ENCODE measurements at places on chromosomes 2 and 18. TPM values are rescaled to one million over a fixed set of nuclear protein-coding genes. Genes with fewer than 3 reads are reported as not detected.

DNA sequence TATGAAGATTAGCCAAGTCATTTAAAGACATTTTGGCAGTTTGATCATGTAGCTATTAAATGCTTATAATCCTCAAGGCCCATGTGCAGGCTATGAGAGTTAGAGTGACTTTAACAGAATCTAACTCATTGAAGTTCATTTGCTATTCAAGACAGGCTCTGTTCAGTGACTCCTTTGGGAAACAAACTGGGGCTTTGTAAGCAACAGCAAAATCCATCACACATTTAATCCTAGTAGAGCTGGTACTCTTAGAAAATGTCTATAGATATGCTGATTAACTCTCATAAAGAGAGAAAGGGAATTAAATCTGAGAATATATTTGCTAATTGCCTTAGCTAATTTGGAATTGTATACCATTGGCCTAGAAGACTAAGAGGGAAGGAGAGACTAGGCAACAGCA is 182.8 kb upstream of the SESTD1 start:
- DNase-seq: no peak

DNA sequence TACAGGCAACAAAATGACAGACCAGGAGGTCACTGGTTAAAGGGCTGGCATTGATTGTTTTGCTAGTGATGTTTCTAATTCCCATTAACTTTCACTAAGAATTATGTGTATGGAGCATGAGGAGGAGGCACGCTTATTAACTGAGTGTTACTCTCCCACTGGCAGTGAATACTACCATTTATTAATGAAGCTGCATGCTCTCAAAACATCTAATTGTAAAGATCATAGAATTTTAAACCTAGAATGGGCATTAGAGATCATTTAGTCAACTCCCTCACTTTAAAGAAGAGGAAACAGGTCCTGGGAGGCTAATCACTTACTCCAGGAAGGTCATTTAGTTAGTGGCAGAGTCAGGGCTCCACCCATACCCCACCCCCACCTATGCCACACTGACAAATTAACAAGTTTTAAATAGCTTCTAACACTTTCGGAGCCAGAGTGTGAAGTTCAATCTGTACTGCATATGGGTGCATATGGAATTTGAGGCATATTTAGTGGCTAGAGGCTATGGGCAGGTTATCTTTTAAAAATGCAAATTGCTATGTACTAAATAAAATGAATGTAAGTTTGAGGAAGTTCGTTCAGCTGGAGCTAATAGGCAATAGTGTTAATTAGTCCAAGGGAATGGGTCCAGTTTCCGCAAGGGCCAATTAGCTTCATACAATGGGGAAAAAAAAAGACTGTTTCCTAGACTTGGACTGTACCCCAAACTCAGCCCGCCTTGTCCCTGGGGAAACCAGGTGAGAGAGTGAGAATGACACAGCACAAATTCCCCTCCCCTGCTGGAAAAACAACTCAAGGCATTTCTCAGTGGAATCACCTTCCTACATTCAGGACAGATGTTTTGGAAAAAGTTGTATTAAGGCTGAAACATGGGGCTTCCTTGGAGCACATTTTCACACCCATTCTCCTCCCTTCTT is 178.8 kb downstream of the ICOS start:
- DNase-seq: no peak

- no peak for DNase-seq
Measured at GRCh38 chr2:234989183-234989701, 37.4 kb downstream of the SH3BP4 start.

DNA sequence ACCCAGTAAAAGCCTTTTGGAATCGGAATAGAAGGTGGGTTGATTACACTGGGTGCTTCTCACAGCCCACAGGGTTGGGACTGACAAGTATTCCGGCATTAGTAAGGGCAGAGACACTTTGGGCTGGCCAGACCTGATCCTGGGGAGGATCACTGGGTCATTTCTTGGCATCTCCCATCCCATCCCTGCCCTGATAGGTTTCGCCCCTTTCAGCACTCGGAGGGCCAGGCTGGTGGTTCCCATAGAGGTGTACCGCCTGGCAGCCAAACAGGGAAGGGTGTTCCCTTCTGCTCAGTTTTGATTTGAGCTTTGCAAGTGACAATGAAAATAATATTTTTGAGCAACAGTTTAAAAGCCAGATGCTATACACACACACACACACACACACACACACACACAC is 37.3 kb downstream of the CYP1B1 start:
- DNase-seq: no peak

DNA sequence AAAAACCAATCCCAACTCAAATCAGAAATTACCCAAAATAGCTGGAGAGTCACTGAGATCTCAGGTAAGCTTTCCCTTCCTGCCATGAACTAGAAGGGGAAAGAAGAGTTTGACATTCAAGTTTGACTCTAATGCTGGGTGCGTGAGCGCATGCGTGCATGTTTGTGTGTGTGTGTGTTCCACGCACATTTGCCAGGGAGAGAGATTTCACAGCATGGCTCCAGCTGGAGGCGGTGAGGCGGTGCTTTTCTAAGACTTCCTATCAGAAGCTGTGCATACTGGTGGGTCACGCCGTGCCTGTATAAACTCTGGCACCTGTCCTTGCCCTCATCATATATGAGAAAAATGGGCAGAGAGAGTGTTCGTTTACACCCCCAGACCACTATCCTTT is 116.2 kb downstream of the MSH2 start:
- DNase-seq: no peak

GRCh38 chr2:196606516-196606915 is 33.0 kb upstream of the CCDC150 start:
- no peak for DNase-seq

- no peak for DNase-seq
Measured at GRCh38 chr18:57980573-57981307, 63.3 kb upstream of the NEDD4L start.

DNA sequence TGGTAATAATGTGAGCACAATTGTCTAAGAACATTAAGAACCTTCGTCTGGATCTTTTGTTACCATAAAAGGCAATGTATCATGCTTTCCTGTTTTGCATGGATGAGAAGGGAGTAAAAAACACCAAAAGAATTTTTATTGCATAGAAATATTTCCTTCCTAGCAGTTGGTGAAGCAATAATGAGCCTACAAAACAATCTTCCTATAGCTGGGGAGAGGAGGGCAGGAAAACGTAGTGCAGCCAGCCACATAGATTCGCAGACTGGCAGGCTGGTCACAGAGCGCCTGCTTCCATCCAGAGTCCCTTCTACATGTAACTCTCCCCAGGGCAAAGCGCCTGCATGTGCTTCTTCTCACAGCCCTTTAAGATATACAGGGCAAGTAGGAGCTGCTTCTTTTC is 190.4 kb downstream of the BABAM2 start:
- DNase-seq: no peak

DNA sequence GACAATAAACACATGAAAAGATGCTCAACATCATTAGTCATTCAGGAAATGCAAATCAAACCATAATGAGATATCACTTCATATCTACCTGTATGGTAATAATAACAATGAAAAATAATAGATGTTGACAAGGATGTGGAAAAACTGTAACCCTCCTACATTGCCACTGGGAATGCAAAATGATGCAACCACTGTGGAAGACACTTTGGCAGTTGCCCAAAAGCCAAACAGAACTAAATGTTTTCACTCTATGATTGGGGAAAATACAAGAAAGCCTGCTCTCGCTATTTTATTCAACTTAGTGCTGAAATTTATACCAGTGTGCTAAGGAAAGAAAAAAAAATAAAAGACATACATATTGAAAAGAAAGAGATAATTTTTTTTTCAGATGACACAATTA is 934.5 kb downstream of the CNTNAP5 start:
- DNase-seq: no peak

GRCh38 chr2:174174741-174175140 is 73.6 kb downstream of the OLA1 start:
- DNase-seq: no peak

DNA sequence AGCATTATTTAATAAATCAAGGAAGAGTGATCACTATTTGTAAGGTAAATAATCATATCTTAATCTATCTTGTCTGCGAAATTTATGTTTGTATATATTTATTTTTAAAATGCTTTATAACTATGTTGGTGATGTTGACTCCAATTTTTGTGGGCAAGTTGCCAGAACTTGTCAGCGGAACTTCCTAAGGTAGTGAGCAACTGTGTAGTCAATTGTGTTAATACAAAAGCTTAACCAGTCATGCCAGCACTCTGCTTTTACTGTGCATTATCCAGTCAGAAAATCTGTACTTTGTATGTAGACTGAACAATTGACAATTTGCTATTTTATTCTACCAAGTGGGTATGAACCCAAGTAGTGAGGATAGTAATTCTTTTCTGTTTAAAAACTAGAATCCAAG is 61.9 kb upstream of the RND3 start:
- no peak for DNase-seq

GRCh38 chr2:203352604-203353255 is 24.5 kb downstream of the ABI2 start:
- DNase-seq: no peak

GRCh38 chr2:191108331-191108730 is 42.5 kb downstream of the STAT4 start:
- DNase-seq: no peak

GRCh38 chr2:63721082-63721424 is 120.6 kb upstream of the UGP2 start:
- DNase-seq: no peak

- no peak for DNase-seq
Measured at GRCh38 chr2:71736986-71737385, 283.6 kb downstream of the DYSF start.

GRCh38 chr2:96491860-96492497 is 13.2 kb downstream of the NEURL3 start:
- no peak for DNase-seq

GRCh38 chr2:201345625-201346213 is 11.4 kb downstream of the FLACC1 start:
- DNase-seq: no peak

DNA sequence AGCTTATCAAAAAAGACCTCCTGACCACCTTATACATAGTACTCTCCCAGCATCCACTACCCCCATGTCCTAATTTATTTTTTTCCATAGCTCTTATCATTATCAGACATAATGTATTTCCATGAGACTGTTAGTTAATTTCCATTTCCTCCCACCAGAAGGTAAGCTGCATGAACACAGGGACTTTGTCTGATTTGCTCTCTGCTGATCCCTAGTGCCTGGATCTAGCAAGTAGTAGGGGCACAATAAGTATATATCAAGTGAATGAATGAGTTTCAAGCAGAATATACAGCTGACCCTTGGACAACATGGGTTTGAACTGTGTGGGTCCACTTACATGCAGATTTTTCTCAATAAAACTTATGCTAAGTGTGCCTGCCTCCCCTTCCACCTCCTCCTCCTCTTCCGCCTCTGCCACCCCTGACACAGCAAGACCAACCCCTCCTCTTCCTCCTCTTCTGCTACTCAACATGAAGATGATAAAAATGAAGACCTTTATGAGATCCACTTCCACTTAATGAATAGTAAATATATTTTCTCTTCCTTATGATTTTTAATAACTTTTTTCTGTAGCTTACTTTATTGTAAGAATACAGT is 53.8 kb downstream of the CTAGE1 start:
- no peak for DNase-seq

DNA sequence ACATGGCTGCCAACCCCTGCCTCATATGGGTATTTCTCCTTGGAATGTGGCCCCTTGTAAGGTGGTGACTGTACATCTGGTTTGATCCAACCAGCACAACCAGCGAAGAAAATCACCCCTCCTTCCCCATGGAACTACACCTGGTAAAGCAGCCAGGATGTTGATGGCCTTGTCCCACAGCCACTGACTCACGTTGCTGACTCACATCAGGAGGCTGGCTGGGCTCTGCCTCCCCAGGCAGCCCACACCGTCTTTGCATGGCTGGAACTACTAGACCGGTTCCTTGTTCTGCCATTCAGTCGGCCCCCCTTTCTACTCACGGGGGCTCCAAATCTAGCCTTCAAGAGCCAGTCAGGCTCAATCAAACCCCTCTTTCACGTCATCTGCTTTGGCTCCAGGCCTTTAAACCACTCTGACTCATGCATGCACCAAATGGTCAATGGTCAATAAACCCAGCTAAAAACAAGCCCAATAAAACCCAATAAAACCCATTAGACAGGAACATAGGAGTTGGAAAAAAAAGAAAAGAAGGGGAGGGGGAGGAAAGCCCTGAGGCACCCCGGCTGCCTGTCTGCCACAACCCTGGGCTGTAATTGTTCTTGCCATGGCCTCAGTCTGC is 114.8 kb downstream of the PLB1 start:
- DNase-seq: no peak

DNA sequence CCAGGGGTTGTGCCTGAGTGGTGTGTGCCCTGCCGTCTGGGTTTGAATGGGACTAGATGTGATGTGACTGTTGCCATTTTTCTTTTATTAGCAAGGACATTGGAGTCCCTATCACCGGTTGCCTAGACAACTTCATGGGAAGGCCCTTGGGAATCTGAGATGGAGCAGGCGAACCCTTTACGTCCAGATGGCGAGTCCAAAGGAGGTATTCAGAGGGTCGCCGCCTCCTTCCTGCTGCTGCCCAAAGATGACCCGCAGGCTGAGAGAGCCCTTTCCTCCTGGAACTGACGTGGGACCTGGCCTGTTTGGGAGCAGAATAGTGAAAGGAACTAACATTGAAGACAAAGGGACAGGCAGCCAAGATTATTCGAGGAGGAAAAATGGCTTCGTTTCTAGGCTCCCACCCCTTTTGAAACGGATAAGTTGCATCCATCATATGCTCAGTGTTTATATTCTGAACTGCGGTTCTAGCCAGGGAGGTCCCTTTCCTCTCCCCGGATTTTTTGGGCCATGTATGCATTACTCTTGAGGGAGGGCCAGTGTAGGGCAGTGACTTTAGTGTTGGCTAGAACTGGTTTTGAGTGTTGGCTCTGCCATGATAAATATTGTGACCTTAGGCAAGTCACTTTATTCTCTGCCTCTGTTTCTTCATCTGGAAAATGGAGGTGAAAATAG is 673 bp downstream of the CENPO start:
- DNase-seq: peak; percentile 40

DNA sequence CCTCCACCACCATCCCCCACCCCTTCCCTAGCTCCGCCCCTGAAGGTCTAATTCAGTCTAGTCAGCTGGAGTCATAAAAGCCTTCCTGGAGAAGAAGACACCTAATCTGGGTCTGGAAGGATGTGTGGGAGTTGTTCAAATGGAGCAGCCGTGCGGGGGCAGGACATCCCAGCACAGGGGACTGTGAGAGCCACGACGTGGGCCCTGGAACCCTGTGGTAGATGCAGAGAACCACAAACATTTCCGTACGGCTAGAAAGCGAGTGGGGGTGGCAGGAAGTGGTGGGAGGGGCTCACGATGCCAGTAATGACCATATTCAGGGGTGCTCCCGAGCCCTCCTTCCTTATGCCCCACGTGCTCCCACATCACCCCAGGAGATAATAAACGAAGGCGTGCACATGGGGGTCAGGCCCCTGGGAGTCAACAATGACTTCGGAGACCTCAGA is 20.9 kb upstream of the COL6A3 start:
- DNase-seq: no peak

GRCh38 chr2:31515586-31515985 is 65.2 kb downstream of the SRD5A2 start:
- DNase-seq: no peak

Gene VIT
- 0.09 TPM for total RNA-seq

Gene MARCO
- 40.4 TPM for total RNA-seq

Gene NEURL3
- total RNA-seq: 1.8 TPM

Gene CAVIN2
- total RNA-seq: 13.3 TPM

Gene CHRND
- not detected for total RNA-seq

Gene RGPD3
- 0.14 TPM for total RNA-seq

Gene DTNA
- total RNA-seq: 3.2 TPM

Gene PCARE
- not detected for total RNA-seq

Gene MAPK4
- under 0.01 TPM for total RNA-seq

Gene HOXD9
- not detected for total RNA-seq

Gene KCNG2
- 0.23 TPM for total RNA-seq

Gene GALNT5
- 5.3 TPM for total RNA-seq

Gene SERPINB13
- not detected for total RNA-seq

Gene DUSP11
- total RNA-seq: 10.7 TPM

Gene IL36G
- total RNA-seq: not detected
